ENCODE measurements at places on chromosomes 13 and 19.

- DNase-seq, result no peak
Measured at GRCh38 chr13:110983241-110983640, 68.4 kb upstream of the ANKRD10 start.

DNA sequence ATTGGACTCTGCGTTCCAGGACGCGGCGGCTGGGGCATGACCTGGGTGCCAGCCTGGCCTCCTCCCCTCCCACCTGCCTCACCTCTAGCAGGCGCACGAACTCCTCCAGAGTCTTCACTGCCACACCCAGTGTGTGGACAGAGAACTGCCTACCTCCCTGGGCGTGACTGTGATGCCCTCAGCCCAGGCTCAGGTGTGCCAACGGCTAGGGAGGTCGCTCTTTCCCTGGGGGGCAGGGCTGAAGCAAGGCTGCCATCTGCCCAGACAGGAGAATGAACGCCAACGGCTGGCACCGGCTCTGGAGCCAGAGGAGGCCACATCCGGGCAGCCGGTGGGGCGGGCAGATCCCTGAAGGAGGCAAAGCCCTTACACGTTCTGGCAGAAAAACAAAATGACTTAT is 11.3 kb downstream of the NANOS3 start:
- no peak for DNase-seq

DNA sequence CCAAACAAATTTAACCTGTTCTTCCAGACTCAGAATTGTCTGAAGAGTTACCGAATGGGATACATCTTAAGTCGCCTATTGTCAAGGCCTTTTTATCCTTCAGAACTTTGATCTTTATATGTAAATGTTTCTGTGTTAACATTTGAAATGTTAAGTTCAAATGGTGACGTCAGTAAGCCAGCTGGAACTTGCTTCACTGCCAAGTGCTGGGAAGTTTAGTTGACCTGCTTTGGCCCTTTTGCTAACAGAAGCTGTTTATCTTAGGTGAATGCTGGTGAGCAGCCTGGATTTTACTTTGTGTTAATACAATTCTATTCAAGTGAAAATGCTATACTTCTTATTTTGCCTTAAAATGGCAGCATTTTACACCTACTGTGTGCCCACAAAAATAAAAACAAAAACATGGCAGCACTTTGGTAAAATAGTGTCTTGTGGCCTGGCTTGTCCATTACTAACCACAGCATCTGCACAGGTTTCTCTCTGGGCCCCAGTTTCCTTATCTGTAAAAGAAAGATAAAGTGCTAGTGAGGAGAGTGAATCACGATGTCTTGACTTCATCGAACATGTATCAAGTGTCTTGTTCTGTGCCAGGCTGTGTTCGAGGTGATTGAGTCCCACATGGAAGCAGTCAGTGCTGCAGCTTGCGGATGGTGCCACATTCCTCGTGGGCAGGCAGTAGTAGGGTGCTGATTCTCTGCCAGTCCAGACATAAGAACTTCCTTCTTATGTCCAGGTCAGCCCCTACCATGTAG is 2.2 kb downstream of the NAXD start:
- DNase-seq, result no peak

DNA sequence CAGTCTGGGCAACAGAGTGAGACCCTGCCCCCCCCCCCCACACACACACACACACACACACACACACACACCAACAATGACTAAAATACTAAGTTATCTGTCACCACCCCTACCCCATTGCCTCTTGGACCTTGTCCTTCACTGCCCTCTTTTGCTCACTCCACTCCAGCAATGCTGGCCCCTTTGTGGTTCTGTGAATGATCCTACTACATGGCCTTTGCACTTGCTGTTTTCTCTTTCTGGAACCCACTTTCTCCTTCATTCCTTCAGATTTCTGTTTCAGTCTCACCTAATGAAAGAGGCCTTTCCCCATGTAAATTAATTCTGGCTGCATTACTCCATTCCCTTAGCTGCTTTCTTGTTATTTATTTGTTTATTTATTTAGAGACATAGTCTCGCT is 2.5 kb upstream of the SAMD4B start:
- no peak for DNase-seq

- DNase-seq, result no peak
Measured at GRCh38 chr19:3643674-3644313, 17.2 kb upstream of the CACTIN start.

DNA sequence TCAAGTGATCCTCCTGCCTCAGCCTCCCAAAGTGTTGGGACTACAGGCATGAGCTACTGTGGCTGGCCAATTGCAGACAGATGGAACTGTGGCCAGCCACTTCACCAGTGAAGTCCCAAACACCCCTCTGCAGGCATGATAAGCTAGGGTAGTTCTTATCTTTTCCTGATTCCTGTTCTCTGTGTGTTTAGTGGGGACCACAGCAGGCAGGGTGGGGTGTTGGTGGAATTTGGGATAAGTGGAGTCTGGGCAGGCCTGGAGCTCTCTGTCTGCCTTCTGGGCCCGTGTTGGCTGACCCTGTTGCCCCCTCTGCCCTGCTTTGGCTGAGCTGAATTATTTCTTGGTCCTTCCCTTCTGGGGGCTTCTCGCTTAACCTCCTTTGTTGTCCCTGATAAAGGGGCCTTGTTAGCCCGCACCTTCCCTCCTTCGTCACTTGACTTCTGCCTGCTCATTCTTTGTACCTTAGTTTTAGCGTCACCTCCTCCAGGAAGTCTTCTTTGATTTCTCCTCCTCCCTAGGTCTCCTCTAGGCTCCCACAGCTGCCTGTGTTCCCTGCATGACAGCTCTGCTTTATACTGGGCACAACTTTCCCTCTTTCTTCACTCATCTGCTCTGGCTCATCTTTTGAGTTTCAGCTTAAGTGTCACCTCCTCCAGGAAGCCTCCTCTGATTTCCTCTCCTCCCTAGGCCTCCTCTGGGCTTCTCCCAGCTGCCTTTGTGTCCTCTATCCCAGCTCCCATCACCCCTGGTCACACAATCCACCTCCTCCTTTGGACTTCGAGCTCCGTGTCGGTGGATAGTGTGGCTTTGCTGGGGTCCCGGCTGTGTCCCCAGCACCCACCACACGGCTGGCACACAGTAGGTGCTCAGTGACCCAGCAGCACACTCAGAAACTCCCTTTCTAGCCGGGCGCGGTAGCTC is 1.7 kb upstream of the NCLN start:
- no peak for DNase-seq

GRCh38 chr13:95335667-95336066 is 34.4 kb upstream of the ABCC4 start:
- no peak for DNase-seq

DNA sequence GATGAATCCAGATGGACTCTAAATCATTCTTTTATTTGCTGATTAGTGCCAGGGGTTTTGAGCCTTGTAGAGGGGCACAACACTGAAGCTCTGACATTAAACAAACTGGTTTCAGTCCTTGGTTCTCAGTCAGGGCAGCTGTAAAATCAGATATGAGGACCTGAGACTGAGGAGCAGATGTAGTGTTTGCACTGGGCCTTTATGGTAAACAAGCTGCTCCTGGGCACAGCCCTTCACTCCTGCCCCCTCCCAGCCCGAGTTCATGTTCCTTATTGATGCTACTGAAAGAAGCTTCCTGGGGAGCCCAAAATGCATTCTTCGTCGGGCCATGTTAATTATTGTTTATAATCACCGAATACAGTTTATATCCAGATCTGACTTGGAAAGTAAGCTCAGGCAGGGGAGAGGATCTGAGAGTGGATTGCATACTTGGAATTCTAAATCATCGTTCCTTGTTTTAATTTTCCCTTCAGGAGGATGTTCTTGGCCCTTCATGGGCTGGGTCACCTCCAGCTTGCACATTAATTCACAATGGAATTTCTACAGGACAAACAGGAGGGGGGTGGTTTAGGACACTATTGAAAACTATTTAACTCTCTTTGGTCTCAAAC is 213.5 kb downstream of the FGF9 start:
- DNase-seq, result no peak
